D341Med (cell line): ENCODE measurements at places on chromosomes 5 and 9.
A peak's percentile ranks its signal among the peaks of the same experiment; 100 is the strongest.

DNA sequence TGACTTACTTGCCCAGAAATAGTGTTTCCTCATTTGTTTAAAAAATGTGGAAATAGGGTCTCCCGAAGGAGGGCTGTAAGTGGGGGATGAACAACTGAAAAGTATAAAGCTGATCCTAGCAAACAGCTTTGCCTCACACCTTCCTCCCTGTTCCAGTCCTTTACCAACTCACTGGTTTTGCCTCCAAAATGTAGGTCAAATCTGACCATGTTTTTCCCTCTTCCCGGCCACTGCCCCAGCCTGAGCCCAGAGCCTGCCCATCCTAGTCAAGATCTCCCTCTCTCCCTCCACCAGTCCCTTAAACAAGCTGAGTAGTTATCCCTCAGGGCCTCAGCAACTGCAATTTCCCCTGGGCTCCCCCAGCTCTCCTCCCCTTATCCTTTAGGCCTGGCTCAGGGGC is 82.4 kb upstream of the FBXW11 start:
- no peak for DNase-seq

GRCh38 chr5:77167695-77168121 is 42.8 kb upstream of the PDE8B start:
- DNase-seq, result no peak

DNA sequence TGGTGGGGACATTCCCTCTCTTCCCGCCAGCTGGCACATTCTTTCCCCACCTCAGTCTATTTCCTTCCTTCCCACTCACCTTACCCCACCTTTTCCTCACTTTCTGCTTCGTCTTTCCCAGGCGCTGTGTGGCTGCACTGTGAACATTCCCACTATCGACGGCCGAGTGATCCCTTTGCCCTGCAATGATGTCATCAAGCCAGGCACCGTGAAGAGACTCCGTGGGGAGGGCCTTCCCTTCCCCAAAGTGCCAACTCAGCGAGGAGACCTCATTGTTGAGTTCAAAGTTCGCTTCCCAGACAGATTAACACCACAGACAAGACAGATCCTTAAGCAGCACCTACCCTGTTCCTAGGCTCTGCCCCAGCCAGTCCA is 7.3 kb downstream of the DNAJB5 start:
- peak; percentile 2 for DNase-seq

GRCh38 chr5:172664018-172664417 is 23.0 kb downstream of the NEURL1B start:
- no peak for DNase-seq

GRCh38 chr9:121463026-121463807 is 36.4 kb downstream of the GGTA1 start:
- peak; percentile 66 for DNase-seq

DNA sequence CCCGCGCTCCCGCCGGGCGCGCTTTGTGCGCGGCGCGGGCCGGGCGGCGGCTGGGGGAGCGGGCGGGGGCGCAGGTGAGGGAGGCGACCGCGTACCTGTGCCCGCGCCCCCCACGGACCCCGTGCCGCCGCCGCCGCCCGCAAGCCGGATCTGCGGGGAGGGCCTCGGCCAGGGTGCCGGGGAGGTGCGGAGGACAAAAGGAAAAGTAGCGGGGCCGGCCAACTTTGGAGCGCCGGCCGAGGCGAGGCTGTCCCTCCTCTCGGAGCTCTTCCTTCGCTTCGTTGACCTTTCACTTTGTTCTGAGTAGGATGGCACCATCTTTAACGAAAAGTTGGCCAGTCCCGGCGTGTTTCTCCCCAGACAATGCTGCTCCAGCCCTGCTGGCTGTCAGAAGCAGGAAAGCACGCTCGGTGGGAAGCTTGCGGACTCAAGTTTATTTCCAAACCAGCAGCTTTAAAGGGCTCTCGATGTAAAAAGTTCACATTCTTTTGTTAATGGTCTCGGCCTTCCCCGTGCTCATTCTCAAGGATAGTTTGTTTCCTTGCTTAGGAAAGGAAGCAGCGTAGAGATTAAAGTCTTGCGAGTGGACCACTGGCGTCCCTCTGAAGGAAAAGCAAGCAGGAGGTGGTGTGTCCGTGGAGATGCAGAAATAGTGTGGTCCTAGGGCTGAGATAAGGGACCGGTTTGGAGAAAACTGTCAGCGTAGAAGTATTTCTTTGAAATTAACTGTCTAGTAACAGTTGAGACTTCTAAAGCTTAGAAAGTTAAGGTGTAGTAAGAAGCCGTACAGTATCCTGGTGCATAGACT is 639 bp downstream of the EHMT1 start:
- DNase-seq, result no peak

DNA sequence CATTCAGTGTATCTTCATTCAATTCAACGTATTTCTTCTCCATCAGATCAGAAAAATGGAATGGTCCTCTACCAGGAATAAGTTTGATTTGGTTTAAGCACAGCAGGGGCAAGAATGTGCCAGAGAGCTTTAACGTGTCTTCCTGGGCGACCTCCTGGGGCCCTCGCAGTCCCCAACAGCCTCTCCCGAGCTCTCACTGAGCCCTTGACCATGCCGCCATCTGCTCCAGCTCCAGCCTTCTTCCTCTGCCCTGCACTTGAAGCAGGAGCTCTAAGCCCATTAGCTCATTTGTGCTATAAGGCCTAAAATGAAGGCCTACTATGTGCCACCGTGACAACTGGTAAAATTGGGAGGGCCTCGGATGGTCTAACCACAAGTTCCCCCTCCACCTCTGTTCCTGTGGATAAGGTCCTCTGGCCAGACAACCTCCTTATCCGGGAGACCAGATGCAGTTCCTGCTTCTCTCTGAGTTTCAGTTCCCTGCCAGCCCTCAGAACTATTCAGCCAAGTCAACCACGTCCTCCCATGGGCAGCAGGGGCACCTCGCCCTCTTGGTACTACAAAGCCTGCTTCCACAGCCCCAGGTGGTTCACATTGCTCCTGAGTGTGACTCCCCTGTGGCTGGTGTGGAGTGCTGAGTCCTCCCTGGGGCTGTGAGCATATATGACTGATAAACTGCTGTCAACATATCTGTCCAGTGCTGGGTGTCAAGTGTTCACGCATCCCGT is 35.8 kb downstream of the C5orf15 start:
- no peak for DNase-seq

DNA sequence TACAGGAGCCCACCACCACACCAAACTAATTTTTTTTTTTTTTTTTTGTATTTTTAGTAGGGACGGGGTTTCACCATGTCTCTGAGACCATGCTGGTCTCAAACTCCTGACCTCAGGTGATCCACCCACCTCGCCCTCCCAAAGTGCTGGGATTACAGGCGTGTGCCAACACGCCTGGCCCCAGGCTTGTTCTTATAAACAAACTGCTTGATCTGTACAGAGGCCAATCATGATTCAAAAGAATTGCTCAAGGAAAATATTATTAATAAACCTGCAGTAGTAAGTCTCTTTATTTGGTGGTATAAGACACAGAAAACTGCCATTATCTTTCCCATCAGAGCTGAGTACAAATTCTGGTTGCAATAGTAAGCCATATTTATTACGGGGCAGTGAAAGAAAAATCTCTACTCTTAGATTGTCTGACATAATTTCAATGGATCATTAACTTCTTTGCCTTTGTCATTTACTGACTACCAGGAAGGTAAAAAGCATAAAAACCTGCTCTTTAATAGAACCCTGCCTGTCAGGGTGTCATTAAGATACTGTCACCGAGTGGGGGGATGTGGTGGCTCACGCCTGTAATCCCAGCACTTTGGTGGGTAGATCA is 33.3 kb downstream of the RASEF start:
- no peak for DNase-seq
